Caco-2 (cell line): ENCODE measurements at places on chromosomes 6 and 20. TPM values are rescaled to one million over a fixed set of nuclear protein-coding genes. Genes with fewer than 3 reads are reported as not detected.
A peak's percentile ranks its signal among the peaks of the same experiment; 100 is the strongest.

DNA sequence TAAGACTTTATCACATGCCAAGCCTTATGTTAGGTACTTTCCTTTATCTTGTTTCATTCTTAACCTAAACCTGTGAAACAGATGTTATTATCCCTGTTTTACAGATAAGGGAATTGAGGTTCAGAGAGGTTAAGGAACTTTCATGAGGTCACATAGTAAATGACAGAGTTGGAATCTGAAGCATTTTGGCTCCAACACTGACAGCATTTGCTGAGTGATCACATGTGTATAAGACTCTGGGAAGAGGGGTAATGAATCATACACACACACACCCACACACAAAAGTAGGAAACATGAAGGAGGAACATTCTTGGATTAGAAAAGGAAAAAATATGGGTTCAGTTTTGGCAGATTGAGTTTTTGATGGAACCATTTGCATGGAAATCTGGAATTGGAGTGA lies 212.5 kb downstream of the GJA1 start:
- no peak for DNase-seq

The TPD52L1 gene
- total RNA-seq = 60.1 and 83.9 TPM in 2 replicates

DNA sequence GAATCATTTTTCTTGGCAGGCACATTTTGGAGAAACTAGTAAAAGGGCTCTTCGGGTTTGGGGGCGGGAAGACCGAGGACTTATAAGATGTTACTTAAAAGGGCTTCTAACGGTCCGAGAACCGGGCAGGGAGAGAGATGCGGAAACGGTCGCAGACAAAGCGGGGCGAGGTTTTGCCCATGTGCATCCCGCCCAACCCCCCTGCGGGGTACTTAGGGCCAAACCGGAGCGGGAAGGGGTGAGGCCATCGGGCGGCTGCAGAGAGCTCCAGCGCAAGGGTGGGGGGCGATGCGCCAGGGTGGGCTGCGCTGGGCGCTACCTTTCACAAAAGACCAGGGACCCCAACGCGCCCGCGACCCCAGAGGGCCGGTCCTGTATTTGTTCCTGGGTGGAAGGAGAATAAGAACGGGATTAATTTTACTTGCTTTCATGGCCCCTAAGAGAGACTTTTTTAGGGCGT lies 616 bp downstream of the TUBB start:
- peak; percentile 69 for DNase-seq

GRCh38 chr6:127120787-127121636 lies 2.5 kb downstream of the RSPO3 start:
- DNase-seq = peak; percentile 87

DNA sequence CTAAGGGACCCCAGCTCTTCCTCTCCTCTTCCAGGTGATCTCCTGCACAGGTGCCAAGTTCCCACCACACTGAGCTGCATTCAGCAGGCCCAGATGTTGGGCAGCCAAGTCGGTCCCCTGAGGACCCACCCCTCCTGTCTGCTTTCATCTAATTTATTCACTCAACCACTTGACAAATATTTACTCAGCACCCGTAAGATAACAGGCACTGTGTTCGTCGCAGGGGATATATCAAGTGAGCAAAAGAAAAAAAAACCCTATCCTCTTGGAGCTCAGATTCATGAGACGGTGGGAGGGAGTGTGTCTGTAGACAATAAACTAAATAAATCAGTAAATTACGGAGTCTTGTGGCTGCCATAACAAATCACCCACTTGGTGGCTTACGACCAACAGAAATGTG lies 143.6 kb downstream of the MRPL14 start:
- DNase-seq = peak; percentile 31
